ENCODE measurements at places on chromosomes 7 and 10.
A peak's percentile ranks its signal among the peaks of the same experiment; 100 is the strongest.

- DNase-seq, result no peak
Measured at GRCh38 chr10:93152136-93152535, 78.4 kb downstream of the CYP26A1 start.

DNA sequence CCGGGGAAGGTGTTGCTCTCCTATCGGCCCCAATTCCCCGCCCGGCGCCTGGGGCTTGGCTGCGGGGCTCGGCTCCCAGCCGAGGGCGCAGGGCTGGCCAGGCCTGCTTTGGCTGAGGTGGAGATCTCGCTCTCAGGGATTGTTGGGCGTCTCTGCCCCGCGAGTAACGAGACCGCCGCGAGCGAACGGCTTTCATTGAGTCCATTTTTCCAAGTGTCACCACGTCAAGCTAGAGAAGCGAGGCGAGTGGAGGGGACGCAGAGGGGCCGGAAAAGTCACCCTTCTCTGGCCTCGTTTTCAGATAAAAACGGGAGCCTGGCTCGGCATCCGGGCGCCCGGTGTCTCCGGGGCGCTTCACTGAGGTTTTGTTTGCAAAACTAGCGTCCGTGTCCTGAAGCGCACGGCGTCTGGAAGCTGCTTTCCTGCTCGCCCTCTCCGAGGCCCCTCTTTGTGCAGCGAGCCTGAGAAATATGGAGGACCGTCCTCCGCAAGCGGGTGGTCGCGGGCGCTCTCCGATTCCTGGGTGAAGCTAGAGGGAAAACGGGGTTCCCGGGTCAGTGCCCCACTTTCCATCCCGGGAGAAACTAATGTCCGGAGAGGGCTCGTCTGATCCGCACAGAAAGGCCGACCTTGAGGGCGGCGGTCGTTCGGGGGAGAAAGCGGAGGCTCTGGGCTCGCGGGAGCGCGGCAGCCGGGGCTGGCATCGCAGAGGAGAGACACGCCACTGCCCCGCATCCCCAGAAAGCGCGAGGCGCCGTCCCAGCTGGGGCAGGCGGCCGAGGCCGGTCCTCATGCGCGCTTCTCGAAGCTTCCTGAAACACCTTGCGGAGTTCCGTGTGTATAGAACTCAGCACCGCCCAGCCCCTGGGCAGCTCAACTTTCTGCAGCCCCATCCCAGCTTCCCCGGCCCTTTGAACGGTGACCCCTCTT is 3.5 kb upstream of the EN2 start:
- DNase-seq, result no peak

- DNase-seq, result no peak
Measured at GRCh38 chr10:84715911-84716310, 387.5 kb downstream of the CCSER2 start.

GRCh38 chr10:73054286-73054685 is 42.4 kb downstream of the P4HA1 start:
- no peak for DNase-seq

DNA sequence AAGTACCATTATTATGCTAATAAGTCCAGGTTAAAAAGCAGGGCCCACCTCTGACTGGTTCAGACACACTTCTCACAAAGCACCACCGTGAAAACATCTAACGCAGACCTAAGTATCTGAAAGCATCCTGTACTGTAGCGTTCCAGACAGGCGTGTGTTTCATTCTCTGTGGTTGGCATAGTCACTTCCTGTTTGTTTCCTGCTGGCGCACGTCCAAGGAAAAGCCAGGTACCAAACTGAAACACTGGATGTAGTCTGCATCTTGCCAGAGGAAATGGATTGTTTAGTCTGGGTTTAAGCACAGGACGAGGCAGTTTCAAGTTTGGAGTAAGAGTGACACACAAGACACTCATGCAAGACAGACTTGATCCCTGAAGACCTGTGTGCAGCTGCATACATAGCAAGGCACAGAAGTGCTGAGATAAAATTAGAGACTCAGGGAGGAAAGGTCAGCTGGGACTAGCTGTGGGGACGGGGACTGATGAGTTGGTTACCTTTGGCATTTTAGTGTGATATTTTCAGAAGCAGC is 23.3 kb downstream of the BPGM start:
- no peak for DNase-seq

DNA sequence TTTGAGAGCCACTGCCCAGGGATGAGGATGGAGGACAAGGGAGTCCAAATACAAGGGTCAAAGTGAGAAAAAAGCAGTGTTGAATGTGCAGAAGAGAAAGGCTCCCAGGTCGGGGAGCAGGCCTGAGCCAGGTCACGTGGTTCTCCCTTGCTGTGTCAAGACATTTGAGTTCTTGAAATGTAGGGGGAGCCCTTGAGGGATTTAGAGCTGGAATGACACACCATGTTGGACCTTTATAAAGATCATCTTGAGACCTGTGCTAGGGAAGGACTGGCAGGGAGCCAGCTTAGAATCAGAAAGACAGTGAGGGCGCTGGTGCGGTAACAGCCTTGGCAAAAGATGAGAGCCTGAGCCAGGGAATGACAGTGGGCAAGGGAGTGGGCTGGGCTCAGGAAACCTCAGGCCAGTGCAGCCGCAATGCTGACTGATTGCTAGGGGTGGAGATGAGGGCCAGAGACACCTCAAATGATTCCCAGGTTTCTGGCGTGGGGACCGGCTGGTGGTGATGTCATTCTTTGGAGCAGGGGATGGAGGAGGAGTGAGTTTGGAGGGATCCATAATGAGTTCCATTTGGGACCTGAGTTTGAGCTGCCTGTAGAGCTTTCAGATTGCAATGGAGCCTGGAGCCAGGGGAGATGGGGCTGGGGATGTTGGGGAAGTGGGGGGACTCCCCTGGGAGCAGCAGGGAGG is 120.1 kb downstream of the PTPN20 start:
- no peak for DNase-seq

- no peak for DNase-seq
Measured at GRCh38 chr7:75943864-75944263, 28.9 kb downstream of the POR start.

DNA sequence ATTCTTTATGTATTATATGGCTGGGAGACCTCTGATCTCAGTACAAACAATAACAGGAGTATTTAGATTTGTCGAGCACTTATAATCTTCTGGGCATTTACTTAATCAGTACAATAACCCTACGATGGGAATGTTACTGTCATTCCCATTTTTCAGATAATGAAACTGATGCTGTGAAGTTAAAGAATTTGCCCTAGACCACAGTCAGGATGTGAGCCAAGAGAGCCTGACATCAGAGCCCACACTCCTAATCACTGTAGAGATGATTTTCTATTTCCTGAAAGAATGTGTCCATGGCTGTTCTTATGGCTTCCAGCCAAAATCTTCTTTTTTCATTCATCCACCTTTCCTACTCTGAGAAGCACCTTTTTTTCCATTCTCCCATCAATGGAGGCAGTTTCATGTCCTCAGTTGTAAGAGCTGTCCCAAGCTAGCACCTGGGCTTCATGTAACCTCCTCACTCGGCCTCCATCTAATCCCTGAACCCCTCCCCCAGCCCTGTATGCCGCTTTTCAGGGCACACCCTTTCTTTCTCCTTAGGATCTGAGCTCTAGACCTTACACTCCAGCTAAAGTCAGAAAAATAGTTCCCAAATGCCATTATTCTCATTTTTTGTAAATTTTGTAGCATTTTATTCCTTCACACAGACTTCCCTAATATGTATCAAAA is 12.2 kb upstream of the CAV1 start:
- no peak for DNase-seq

- DNase-seq, result no peak
Measured at GRCh38 chr10:71351628-71352319, 32.7 kb downstream of the SLC29A3 start.

DNA sequence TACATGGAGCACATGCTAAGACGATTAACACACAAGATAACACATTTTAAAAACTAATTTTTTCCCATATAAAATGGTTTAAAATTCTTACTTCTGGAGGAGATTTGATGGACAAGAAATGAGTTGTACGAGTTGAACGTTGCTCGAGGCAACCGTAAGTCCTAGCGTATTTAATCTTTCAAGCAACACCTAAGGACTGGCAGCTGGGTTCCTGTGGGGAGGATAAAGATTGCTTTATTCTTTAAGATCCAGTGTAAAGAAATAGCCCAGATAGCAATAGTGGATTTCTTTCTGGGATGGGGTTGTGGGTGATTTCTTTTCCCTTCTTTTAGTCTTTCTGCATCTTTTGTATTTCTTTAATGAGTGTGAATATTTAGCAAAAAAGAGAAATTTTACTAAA is 9.8 kb downstream of the TBXAS1 start:
- no peak for DNase-seq

DNA sequence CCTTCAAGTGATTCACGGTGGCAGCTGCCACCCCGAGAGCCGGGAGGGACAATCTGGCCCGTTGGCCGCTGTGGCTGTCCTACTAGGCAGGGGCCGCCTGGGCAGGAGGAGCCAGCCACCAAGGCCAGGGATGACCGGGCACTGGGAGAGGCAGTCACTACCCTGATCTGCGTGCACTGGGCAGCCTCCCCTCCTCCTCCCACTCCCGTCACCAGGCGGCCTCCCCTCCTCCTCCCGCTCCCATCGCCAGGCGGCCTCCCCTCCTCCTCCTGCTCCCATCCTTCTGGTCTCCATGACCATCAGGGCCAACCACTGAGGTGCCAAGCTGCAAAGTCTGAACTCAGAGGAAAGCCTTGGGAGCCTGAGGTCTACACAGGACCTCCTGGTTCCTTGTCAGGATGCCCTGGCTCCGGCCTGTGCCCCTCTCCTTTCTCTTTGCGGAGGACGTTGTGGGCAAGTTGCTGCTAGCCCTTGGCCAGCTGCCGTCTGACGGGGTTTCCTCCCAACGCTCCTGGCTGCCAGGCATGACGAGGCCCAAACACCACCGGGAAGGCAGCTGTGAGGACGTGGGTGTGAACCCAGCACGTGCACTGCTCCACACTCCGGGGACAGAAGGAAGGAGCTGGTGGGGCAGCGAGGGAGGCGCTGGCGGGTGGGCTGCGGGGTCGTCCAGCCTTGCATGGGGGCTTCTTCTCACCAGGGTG is 131.1 kb downstream of the WDR37 start:
- DNase-seq, result no peak

DNA sequence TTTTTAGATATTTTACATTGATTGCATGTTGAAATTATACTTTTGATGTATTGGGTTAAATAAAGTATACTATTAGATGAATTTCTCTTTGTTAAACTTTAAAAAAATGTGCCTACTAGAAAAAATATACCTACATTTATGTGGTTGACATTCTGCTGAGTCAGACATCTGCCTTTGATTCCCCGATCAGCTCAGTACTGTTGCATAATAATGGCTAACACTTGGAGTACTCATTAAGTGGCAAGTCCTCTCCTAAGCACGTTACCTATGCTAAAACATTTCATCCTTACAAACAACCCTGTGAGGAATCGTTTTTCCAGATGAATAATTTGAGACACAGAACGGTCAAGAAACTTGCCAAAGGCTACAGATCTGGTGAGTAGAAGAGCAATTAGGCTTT is 14.0 kb upstream of the SEM1 start:
- DNase-seq, result peak; percentile 21

DNA sequence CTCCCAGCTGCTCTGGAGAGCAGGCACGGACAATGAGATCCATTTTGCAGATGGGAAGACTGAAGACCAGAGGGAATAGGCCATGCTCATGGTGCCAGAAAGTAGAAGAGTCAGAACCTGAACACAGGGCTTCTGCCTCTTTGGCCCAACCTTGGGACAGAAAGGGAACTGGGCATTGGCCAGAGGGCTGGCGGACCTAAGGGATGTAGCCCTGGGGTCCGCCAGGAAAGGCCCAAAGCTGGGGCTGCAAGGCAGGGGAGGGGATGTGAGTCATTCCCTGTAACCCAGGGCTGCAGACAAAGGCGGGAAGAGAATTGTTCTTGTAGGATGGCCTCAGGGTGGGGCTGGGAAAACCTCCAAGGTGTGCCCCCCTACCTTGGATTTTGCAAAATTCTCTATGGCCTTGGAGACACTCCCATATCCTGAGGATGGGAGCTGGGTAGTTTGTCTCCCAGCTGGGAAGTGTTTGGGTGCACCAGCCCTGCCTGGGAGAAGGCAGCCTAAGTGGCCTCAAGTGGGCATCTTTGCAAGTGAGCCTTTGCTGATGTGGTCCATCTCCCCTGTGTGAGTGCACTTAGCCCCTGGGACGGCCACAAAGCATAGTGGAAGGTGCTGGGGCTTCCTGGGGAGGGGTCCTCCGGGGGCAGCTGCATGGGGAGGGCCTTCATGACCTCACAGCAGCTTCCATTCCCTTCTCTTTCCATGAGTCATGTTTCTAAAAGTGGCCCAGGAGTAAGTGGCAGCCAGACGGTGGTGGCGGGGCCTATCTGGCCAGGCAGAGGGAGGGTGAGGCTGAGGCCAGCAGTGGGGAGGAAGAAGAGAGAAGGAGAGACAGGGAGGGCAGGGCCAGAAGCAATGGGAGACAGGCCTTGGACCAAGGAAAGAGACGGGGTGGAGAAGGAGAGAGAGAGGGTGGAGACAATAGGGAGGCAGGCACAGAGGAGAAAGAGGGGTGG is 9.2 kb downstream of the AQP1 start:
- no peak for DNase-seq

GRCh38 chr7:101597941-101598340 is 31.2 kb downstream of the MYL10 start:
- no peak for DNase-seq

DNA sequence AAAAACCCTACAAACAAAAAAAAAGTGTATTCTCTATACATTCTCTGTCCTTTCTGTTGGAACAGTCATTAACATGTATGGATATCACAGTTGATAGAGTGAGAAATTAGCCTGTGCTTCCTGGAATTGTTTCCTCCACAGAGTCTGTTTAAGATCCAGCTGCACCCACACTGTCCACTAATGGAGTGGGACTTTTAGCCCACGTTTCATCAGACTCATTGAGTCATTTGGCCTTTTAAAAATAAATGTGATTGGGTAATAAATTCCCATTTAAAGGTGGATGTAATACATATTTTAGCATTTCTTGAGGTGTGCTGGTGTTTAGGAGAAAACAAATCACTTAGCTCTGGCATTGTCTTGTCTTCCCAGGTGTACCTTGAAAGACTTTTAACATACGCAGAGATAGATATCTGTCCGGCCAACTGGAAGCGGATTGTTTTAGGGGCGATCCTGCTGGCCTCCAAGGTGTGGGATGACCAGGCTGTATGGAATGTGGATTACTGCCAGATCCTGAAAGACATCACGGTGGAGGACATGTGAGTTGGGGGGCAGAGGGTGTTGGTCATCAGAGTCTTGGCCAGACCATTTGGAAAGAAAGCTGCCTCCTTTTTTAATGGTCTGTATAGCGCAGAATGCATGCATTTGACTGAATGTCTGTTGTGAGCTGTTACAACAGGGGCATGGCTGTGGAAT is 52.3 kb upstream of the GJD4 start:
- DNase-seq, result no peak

DNA sequence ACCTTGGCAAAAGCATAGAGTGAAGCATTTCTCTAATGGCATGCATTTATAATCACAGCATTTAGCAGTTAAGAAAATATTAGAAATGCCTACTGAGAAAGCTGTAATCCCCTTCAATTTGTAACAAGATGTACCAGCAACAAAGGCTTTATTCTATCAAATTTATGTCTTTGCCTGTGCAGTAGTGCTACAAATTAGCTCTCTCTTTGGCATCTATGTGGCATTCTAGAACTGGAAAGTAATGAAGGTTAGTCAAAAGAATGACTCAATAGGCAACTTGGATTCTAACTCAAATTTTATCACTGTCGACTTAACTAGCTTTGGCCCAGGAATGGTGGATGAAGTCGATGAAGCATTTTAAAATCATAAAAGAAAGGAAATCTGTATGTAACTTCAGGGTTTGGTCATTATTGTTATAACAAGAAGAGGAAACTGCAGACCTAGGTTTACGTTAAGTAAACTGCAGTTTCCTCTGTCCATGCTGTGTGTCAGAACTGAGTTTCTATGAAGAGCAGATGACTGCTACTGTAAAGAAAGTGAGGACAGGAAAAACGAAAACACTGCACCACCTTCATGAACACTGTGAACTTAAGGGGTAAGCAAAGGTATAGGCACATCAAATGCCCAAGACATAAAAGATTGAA is 140.0 kb downstream of the RAPGEF5 start:
- DNase-seq, result no peak

GRCh38 chr7:81507221-81507620 is 262.6 kb downstream of the HGF start:
- no peak for DNase-seq

All from NCI-H1436 treated with DMSO at 0.1 percent for 48 hours (cell line).